ENCODE measurements at places on chromosomes 6 and 20. TPM values are rescaled to one million over a fixed set of nuclear protein-coding genes. Genes with fewer than 3 reads are reported as not detected.

DNA sequence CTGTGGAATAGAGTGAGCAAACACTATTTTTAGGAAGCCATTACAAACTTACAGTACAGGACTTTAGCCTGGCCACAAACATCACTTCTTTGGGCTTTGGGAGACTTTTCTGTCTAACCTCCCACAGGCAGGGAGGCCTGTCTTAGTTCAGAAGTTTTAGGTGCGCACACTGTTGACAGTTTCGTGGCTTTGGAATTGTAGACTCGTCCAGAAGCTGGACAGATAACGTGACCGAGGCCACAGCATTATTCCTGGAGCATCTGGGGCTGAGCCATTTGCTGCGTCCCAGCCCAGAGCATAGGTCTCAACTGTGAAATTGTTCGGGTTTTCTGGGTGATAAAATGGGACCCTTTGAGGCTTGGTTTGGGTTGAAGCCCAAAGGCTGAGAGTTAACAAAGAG is 53.8 kb downstream of the NDUFAF5 start:
- no peak for DNase-seq

DNA sequence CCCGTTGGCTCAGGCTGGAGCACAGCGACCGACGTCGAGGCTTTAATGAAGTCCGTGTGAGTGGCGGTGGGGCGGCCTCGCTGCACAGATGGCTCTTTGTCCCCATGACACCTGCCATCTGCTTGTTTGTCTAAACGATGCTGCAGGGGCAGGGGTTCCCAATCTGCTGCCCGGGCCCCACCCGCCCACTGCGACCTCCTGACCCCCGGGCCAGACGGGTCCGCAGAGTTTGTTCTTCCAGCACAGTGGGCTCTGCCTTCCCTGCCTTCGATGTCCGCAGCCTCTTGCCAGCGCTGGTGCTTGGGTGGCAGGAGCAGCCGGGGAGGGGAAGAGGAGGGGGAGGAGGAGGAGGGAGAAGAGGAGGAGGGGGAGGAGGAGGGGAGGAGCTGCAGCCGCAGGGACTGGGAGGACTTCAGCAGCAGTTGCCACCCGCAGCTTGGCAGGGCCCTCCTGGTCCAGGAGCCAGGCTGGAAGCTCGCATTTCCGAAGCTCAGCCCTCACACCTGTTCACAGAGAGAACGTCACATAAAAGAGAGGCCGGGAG is 210.0 kb downstream of the DLL1 start:
- peak; percentile 63 for DNase-seq

DNA sequence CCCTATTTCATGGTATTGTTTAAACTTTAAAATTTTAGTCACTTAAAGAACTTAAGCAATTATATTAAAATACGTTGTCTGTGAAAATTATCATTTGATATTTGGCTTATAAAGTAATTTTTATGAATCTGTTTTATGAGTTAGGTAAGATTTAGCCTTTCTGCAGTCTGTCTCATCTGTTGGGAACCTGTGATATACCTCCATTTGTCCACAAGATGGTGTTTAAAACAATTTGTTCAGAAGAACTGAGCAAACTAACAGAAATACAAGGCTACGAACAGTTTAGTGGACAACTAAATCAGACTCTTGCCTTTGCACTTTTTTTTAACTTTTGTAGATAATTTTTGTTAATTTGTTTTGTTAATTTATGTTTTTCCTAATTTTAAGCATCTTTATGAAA is 92.4 kb downstream of the COL9A1 start:
- no peak for DNase-seq

DNA sequence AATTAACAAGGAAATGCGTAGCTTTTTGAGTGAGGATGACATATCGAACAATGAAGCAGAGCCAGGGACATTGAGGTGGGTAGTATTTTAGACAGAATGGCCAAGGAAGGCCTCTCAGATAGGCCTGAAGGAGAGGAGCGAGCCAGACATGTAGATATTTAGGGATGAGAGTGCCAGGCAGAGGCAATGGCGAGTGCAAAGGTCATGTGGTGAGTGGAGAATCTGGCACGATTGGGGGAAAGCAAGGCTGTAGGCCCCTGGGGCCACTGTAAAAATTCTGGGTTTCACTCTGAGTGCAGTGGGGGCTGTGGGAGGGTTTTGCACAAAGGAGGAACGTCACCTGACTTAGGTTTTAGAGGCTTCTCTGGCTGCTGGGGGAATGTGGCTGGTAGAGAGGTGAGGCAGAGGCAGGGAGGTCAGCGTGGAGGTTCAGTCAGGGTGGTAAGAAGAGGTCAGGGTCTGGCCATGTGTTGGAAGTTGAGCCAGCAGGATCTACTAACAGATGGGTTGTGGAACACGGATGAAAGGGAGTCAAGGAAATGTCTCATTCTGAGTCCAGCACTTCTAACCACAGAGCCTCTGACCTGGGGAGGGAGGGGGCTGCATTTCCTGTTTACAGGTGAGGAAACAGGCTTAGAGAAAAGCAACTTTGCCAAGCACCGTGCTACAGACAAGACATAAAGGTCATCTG is 11.3 kb downstream of the SIRPA start:
- no peak for DNase-seq

DNA sequence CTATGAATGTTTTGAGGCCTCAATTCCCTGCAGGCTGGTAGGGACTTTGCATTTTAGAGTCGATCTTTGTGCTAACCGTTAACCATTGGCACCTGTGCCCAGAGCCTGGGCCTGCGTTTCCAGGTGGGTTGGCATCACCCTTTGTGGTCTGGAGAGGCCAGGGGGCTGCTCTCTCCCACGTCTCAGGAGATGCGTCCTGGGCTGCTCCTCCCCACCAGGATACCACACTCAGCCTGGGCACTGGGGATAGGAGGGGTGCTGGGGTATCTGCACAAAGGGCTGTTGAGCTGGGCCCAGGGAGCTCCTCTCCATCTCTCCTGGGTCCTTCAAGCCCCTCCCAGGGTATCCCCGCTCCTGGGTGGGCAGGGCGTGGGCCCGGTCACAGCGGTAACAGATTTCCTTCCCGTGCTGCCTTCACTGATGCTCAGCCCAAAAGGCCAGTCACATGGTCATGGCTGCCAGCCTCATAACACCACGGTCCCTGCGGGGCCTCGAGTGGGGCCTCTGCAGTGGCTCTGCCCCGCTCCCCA is 266.2 kb downstream of the TAF4 start:
- DNase-seq, result no peak

DNA sequence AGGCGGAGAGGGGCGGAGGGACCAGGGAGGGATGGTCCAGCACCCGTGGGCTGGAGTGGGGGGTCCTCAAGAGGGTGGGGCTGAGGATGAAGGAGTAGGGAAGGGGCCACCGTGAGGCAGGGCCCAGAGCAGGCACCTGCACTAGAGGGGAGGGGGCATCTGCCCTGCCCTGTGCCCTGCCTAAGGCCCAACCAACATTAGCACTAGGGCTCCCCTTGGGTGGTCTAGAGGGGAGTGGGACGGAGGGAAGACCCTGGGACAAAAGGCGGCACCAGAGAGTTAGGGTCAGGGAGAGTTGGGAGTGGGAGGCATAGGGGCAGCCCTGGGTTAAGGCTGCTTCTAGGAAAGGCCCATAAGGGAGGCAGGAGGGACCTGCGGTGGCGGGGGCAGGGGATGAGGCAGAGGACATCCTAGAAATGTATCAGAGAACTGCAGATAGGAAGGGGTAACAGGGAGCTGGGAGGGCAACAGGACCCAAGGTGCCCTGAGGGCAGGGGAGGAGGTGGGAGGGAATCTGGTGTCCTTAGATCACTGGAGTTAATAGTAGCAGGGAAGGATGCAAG is 24.5 kb downstream of the HLA-F start:
- DNase-seq, result no peak

- no peak for DNase-seq
Observed at GRCh38 chr6:159754959-159755914, 6.6 kb upstream of the ACAT2 start.

CDSN gene
- not detected for total RNA-seq
